ENCODE measurements at places on chromosomes 1 and 21.

DNA sequence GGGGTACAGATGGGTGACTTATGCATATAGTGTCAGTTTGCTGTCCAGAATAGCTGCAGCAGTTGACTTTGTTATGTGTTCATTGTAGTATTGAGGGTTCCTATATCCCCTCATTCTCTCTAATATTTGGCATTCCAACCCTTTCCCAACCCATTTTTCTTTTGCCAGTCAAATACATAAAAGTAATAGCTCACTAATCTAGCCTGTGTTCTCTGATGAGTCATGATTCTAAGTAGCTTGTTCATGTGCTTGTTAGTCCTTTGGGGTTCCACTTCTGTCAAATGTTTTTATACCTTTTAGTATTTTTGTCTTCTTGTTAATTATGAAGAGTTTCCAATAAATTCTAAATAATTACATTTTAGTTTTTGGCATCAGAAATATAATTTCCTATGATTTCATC is 99.2 kb upstream of the MROH9 start:
- DNase-seq: no peak

- DNase-seq: no peak
Measured at GRCh38 chr1:215518594-215518993, 48.5 kb upstream of the KCTD3 start.

DNA sequence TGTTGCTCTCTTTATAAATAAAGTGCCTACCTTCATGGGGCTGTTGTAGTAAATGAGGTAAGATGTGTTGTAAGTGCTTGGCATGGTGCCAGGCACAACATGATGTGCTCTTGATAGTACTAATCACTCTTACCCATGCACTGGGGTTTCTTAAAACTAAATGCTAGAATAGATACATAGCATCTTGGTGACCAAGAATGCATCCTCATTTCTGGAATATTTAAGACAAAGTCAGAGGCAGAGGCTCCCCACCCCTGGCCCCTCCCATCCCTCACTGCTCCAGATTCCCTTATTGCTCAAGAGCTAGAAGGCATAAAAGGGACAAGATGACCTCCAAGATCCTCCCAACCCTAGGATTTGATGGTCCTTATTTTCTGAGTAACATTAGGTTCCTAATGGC is 61.3 kb downstream of the GLUL start:
- DNase-seq: no peak

DNA sequence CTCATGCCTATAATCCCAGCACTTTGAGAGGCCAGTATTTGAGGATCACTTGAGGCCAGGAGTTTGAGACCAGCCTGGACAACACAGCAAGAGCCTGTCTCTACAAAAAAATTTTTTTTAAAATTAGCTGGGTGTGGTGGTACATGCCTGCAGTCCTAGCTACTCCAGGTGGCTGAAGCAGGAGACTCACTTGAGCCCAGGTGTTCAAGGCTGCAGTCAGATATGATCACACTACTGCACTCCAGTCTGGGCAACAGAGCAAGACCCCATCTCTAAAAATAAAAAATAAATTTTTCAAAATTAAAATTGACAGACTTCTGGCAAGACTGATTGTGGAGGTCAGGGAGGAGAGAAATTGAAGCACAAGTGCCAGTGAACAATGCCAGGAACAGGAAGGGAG is 60.8 kb downstream of the ST3GAL3 start:
- no peak for DNase-seq

GRCh38 chr1:202355944-202356553 is 7.5 kb downstream of the PPP1R12B start:
- no peak for DNase-seq

DNA sequence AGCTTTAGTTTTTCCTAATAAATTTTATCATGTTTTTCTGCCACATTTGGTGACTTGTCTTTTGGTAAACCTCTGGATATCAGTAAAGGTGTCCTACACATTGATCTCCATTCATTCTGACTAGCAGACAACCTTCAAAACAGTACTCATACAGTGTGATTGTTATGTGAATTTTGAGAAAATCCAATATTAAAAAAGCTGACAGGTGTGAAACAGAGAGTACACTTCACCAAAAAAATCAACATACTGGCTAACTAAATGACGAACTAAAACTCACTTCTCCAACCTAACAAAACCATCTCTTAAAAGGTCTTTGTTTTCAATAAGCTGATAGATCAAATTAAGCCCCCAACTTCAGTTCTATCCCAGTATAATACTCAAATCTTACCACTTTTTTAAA is 1.5 kb downstream of the FRRS1 start:
- DNase-seq: no peak

GRCh38 chr1:16017461-16018303 is at the start of gene HSPB7:
HSPB7 (minus strand) TSS chr1:16018043; CDS start chr1:16017963, 80 bp downstream.
- no peak for DNase-seq

- no peak for DNase-seq
Measured at GRCh38 chr1:70405780-70406416, 5.2 kb upstream of the CTH start.

DNA sequence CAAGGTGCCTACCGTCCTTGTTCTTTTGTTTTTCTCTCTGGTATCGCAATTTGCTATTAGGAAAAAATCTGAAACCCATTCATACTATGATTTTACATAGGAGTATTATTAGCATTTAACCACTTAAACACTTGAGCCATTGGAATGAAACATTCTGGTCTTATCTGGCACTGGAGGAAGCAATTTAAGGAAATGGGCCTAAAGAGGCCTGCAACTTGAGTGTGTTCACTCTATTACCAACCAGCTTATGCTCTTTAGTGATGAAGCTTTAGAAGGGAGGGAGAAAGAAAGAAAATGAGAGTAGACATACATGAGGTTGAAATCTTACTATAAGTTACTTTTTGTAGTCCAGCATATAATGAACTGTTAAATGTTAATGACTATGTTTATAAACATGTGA is 5.7 kb downstream of the GJA5 start:
- DNase-seq: no peak

DNA sequence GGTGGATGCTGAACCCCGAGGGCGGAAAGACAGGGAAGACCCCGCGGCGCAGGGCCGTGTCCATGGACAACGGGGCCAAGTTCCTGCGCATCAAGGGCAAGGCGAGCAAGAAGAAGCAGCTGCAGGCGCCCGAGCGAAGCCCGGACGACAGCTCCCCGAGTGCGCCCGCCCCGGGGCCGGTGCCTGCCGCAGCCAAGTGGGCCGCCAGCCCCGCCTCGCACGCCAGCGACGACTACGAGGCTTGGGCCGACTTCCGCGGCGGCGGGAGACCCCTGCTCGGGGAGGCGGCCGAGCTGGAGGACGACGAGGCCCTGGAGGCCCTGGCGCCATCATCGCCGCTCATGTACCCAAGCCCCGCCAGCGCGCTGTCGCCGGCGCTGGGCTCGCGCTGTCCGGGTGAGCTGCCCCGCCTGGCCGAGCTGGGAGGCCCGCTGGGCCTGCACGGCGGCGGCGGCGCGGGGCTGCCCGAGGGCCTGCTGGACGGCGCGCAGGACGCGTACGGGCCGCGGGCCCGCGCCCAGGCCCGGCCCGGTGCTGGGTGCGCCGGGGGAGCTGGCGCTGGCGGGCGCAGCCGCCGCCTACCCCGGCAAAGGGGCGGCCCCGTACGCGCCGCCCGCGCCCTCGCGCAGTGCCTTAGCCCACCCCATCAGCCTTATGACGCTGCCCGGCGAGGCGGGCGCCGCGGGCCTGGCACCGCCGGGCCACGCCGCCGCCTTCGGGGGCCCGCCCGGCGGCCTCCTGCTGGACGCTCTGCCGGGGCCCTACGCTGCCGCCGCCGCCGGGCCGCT is 20.7 kb downstream of the FOXO6 start:
- DNase-seq: peak; percentile 9

DNA sequence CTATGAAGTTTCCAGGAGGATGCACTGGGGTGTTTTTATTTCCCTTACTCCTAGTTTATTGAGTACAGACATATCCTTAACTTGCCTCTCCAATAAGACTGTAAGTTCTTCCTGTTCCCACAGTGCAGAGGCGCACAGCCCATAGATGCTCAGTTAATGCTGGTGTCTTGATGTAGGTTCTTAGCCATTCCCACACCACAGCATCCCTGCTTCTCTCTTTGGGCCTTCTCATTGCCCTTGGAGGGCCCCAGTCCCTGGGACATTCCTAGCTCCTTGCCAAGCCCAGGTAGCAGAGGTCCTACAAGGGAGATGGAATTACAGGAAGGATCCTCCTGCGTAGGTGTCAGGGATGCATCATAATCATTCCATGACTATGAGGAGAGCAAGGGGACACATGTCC is 61.6 kb upstream of the HMGB4 start:
- no peak for DNase-seq

DNA sequence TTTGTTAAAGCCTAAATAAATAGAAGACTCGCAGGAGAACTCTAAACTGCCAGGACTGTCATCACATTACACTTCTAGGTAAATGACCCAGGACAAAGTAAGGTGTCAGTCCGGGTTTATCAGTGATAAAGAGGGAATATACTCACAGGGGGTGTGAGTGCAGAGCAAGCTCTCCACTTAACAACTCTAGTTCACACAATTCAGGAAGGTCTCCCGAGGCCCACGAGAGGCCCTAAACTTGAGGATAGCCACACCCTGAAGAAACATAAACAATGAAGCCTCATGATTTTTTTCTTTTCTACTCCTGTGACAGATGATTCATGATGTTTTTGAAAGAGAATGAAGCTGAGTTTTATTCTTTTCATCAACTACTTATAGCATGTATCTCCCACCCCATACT is 65.6 kb upstream of the EXO1 start:
- DNase-seq: no peak

DNA sequence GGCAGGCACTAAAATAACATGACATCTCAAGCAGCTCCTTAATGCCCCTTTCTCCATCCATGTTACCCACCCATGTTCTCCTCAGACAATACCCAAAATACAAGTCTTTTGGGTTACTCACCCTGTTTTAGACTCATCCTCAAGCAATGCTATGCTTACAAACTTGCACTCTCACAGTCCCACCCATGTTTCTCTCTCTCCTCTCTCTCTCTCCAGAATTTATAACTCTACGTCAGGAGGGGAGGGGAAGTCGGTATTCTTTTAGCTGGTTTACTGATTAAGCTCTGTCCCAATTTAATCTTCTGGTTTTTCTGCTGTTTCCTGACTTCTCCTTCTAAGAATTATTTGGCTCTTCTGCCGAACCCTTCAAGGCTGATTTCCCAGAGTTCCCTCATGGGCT is 98.0 kb upstream of the NR5A2 start:
- DNase-seq: no peak

DNA sequence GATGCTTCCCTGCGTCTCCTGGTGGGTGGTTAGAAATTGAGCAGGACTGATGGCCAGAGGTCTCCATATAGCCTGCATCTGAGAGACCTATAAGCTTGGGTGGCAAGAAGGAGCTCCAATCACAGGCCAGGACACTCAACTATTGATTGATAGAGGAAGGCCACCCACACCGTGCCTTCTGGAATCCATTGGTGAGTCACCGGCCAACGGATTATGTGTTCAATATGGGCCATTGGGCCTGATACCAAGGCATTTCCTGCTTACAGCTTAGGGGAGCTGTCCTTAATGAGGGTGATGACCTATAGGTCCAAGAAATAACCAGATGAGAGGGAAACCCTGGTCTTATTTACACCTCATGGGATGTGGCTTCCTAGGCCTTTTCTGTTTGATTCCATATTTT is 115.1 kb downstream of the PLPP3 start:
- DNase-seq: no peak

DNA sequence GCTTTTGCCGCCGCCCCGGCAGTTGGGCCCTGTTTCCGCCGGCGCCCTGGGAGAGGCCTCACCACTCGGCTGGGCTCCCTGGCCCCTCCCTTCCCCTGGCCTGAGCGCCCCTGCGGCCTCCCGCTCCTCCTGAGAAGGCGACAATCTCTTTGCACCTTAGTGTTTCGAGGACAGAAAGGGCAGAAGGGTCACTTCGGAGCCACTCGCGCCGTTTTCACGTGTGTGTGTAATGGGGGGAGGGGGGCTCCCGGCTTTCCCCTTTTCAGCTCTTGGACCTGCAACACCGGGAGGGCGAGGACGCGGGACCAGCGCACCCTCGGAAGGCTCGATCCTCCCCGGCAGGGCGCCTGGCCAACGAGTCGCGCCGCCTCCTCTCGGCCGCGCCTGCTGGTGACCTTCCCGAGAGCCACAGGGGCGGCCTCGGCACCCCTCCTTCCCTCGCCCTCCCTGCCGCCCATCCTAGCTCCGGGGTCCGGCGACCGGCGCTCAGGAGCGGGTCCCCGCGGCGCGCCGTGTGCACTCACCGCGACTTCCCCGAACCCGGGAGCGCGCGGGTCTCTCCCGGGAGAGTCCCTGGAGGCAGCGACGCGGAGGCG is 432 bp upstream of the SIM2 start:
- no peak for DNase-seq

GRCh38 chr1:205353612-205354011 is 3.1 kb downstream of the KLHDC8A start:
- DNase-seq: no peak

GRCh38 chr1:24978383-24979032 is 48.4 kb upstream of the RUNX3 start:
- no peak for DNase-seq

GRCh38 chr21:33293811-33294216 is 27.6 kb downstream of the IL10RB start:
- DNase-seq: no peak

DNA sequence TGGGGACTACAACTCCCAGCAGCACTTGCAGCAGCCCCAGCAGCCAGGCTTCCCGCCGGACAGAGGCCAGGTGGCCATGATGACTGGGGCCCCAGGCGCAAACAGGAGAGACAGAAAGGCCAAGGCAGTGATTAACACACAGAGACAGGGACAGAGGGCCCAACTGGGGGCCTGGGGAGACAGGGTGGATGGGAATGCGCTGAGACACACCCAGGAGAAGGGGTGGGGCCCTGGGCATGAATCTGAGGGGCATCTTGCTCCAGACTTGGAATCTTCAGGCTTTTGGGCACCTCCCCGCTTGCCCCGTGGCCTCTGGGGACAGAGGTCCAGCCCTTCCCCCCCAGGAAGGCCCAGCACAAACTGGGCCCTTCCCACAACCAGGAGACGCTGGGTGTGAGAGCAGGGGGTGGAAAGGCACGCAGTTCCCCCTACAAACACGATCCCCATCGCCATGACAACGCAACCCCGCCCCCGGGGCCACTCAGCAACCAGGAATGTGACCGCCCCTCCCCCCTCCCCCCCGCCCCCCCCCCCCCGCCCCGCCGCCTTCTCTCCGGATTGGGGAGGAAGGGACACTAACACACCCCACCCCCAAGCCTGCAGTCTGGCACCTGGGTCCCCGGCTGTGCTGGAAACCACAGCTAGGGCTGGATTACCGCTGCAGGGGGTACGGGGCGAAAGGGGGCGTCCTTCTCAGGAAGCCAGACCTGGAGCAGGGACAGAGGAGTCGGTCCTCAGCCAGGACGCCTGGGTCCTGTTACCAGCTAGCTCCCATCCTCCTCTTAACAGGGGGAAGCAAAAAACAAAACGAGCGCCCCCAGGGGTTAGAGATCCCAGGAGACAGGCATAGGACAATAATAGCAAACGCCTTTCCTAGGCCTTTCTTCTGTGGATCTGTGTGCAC is 4.5 kb downstream of the HDGF start:
- DNase-seq: peak; percentile 64

GRCh38 chr1:87497380-87498203 is 168.9 kb downstream of the LMO4 start:
- DNase-seq: no peak

Data from inflammatory macrophage treated with lipopolysaccharide for 4 hours (primary cell).